ENCODE measurements at places on chromosomes 5 and 9. TPM values are rescaled to one million over a fixed set of nuclear protein-coding genes. Genes with fewer than 3 reads are reported as not detected.

The PAPPA gene
- total RNA-seq, result not detected

The TAF7 gene
- total RNA-seq, result 84.9 TPM

DNA sequence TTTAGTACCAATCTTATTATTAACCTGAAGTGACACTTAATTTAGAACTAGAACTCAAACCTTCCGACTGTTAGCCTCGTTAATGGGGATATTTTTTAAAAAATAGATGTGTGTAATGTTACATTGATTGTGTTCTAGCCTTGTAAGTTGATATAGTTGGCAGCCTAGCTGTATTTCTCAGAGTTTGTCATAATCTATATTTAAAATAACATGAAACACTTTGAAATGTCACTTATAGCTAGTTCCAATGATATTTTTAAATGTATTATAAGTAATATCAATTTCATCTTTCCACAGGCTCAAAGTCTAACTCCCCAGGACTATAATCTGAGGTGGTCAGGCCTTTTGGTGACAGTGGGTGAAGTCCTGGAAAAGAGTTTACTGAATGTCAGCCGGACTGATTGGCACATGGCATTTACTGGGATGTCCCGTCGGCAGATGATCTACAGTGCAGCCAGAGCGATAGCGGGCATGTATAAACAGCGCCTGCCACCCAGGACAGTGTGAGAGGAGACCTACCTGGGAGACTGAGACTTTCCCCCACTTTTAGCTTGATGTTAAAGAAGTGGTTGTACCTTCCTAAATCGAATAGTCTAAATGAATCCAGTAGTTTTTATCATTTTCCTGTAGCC is 34.1 kb downstream of the PRRC1 start:
- no peaks in the 10 kb centered on the region for H3K27me3 ChIP-seq
- no peak overlapping the region for H3K27ac ChIP-seq
- H3K36me3 ChIP-seq, result peaks cover 40% of the 10 kb centered on the region
- no peaks in the 10 kb centered on the region for H3K4me1 ChIP-seq

DNA sequence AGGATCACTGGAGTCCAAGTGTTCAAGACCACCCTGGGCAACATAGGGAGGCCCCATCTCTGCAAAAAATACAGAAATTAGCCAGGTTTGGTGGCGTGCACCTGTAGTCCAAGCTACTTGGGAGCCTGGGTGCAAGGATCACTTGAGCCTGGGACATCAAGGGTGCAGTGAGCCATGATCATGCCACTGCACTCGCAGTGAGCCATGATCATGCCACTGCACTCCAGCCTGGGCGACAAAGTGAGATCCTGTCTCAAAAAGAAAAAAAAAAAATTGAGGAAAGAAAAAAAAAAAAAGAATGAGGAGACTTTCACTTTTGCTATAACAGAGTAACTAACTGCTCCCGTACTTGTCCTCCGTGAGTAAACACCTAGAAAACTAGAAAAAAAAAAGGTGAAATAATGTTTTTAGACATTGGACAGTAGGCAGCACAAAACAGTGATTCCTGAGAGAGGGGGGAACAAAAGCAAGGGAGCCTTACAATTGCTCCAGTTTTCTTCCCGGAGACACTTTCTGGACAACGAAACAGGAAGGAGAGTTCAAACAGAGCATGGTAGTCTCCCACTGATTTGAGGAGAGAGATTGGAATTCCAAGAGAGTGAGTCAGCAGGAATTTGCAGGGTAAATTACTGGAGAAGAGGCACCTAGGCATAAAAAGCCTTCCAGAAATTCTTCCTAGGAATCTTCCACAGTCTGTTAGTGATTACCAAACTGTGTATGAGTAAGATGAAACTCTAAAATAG is 6.9 kb upstream of the ZBTB5 start:
- DNase-seq, result no peak
- no peaks in the 10 kb centered on the region for H3K36me3 ChIP-seq
- peak overlapping the region; percentile 46 for H3K27ac ChIP-seq
- H3K4me1 ChIP-seq, result no peaks in the 10 kb centered on the region
- H3K4me3 ChIP-seq, result peak overlapping the region; percentile 9
- H3K27me3 ChIP-seq, result no peaks in the 10 kb centered on the region

DNA sequence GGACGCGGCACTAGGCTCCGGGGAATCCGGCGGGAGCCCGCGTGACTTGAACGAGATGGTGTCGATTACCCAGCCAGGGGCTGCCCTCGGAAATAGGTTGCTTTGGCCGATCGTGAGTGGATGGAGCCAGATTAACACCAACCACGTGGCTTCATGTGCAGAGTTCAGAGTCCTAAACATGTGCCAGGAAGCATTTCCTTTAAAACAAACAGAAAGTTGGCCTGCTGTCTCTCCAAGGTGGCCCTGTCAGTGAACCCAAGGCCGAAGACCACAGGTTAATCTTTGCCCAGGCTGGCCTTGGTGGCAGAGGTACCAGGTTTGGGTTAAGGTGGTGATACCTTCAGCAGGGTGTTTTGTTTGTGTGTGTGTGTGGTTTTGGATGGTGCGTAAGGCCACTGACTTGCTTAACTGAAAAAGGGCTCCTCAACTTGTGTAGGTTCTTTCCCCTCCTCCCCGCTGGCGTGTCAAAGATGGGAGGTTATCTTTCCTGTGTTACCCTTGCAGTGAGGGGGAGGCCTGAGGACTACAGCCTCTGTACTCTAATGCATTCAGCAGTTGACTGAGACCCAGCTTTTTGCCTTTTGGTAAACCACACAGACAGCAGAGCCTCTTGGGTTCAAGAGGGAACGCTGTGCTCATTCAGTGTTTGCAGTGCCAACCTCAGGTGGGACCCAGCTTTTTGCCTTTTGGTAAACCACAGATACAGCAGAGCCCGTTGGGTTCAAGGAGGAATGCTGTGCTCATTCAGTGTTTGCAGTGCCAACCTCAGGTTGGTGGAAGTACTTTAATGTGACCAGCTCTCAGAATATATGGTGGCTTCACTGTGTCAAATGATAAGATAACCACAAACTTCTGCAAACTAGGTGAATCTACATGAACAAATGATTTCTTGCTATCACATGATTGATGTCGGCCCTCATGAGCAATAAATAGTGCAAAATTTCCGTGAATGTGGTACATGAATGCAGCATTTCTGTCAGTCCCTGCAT is 1.4 kb downstream of the IQGAP2 start:
- H3K27me3 ChIP-seq, result no peaks in the 10 kb centered on the region
- H3K4me1 ChIP-seq, result peaks cover 23% of the 10 kb centered on the region
- H3K36me3 ChIP-seq, result no peaks in the 10 kb centered on the region

DNA sequence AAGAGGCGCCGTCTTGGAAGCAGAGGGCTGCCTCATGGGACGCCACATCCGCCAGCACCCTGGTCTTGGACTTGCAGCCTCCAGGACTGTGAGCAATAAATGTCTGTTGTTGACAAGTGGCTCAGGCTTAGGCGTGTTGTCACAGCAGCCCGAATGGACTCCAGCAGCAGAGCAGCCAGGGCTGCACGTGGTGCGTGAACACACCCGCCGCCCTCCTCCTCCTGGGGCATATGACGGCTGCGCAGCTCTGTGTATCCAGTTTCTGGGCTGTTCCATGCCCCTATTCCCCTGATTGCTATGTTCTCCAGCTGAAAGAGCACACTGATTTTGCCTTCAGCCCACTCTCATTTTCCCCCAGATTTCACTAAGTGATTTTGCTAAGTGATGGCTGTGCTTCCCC is 36.0 kb upstream of the CLPTM1L start:
- H3K27ac ChIP-seq, result no peak overlapping the region
- H3K27me3 ChIP-seq, result no peaks in the 10 kb centered on the region
- H3K4me1 ChIP-seq, result peaks cover 19% of the 10 kb centered on the region

- DNase-seq, result no peak
- no peak overlapping the region for H3K27ac ChIP-seq
- H3K4me3 ChIP-seq, result no peak overlapping the region
- no peaks in the 10 kb centered on the region for H3K27me3 ChIP-seq
- no peaks in the 10 kb centered on the region for H3K4me1 ChIP-seq
Observed at GRCh38 chr9:94945197-94946144, 219.0 kb downstream of the AOPEP start.

DNA sequence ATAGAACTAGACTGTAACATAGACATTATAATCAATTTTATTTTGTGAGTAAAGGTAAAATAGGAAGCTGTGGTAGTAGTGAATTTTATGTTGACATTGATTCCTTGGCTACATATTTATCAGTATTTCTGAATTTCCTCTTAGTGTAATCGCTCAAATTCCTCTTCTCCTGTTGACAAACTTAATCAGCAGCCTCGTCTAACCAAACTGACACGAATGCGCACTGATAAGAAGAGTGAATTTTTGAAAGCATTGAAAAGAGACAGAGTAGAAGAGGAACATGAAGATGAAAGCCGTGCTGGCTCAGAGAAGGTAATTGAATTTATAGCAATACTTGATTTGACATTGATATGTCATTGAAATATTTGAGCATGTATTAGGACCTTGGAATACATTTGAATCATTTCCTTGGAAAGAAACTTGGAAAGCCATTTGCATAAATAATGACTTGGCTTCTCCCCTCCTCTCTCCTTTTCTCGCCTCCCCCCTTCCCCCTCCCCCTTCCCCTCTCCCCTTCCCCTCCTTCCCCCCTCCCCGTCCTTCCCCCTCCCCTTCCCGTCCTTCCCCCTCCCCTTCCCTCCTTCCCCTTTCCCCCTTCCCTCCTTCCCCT is 75.5 kb downstream of the GPBP1 start:
- H3K27me3 ChIP-seq, result no peaks in the 10 kb centered on the region
- no peak for DNase-seq
- peaks cover 57% of the 10 kb centered on the region for H3K36me3 ChIP-seq
- no peak overlapping the region for H3K4me3 ChIP-seq
- no peak overlapping the region for H3K27ac ChIP-seq

- H3K36me3 ChIP-seq, result no peaks in the 10 kb centered on the region
- no peaks in the 10 kb centered on the region for H3K27me3 ChIP-seq
- DNase-seq, result no peak
- no peak overlapping the region for H3K4me3 ChIP-seq
Observed at GRCh38 chr5:78886341-78887230, 98.5 kb downstream of the ARSB start.

- H3K4me3 ChIP-seq, result no peak overlapping the region
- H3K27me3 ChIP-seq, result no peaks in the 10 kb centered on the region
- H3K27ac ChIP-seq, result no peak overlapping the region
- H3K4me1 ChIP-seq, result no peaks in the 10 kb centered on the region
Observed at GRCh38 chr5:135069016-135069770, 35.2 kb upstream of the PITX1 start.

DNA sequence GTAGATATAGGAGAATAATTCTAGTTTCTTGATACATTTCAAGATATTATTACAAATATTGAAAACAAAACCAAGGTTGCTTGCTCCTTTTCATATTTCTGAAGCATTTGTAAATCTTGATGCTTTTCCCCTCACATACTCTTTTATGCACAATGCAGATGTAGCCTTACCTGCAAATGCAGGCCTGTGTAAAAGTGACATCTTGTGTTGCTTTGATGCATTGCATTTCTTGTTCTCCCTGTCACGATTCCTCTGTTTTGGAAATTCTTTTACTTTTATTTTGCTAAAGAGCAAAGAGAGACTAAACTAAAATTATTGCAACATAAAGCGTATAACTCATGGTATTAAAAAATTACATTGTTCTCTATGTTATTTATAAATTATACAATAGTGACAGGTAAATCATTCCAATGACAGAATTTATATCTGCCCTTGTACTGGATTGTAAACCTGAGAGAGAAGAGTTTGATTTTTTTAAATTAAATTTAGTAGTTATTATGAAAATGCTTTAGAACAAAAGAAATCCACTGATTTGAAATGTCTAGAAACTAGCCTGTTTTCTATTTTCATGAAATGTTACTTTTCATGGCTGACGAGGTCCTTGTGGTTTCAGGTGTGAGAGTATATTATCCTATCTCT is 970.0 kb downstream of the MAT2B start:
- DNase-seq, result no peak
- H3K4me3 ChIP-seq, result no peak overlapping the region
- H3K4me1 ChIP-seq, result no peaks in the 10 kb centered on the region
- H3K27me3 ChIP-seq, result no peaks in the 10 kb centered on the region

- H3K36me3 ChIP-seq, result peaks cover 8% of the 10 kb centered on the region
- no peak for DNase-seq
- H3K4me1 ChIP-seq, result no peaks in the 10 kb centered on the region
- no peak overlapping the region for H3K4me3 ChIP-seq
- no peak overlapping the region for H3K27ac ChIP-seq
- no peaks in the 10 kb centered on the region for H3K27me3 ChIP-seq
Observed at GRCh38 chr9:682633-683508, 158.6 kb upstream of the DMRT1 start.

DNA sequence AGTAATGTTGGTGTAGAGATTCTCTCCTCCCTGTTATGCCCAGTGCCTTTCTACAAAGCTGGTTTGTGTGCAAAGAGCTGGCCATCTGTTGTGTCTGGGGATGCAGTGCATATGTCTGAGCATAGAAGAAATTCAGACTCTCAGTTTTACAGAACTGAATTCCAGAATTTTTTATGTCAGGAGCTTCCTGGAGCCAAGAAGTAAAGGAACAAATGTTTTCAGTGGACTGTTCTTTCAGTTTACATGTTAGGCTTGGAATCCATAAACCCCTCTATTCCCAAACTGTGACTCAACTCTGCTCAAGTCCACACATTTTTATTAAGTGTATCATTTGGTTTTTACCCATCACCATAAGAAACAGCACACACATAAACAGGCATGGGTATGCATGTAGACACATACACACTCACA is 366.0 kb downstream of the BRINP1 start:
- H3K36me3 ChIP-seq, result no peaks in the 10 kb centered on the region
- H3K4me3 ChIP-seq, result no peak overlapping the region
- DNase-seq, result no peak
- H3K27me3 ChIP-seq, result no peaks in the 10 kb centered on the region
- no peak overlapping the region for H3K27ac ChIP-seq

- H3K27ac ChIP-seq, result no peak overlapping the region
- no peak for DNase-seq
- H3K27me3 ChIP-seq, result no peaks in the 10 kb centered on the region
- H3K4me1 ChIP-seq, result no peaks in the 10 kb centered on the region
- no peaks in the 10 kb centered on the region for H3K36me3 ChIP-seq
- no peak overlapping the region for H3K4me3 ChIP-seq
Observed at GRCh38 chr9:92494856-92495255, 12.6 kb upstream of the ASPN start.

GRCh38 chr9:7273575-7273974 is 515.8 kb downstream of the KDM4C start:
- H3K4me3 ChIP-seq, result no peak overlapping the region
- DNase-seq, result no peak
- no peak overlapping the region for H3K27ac ChIP-seq

DNA sequence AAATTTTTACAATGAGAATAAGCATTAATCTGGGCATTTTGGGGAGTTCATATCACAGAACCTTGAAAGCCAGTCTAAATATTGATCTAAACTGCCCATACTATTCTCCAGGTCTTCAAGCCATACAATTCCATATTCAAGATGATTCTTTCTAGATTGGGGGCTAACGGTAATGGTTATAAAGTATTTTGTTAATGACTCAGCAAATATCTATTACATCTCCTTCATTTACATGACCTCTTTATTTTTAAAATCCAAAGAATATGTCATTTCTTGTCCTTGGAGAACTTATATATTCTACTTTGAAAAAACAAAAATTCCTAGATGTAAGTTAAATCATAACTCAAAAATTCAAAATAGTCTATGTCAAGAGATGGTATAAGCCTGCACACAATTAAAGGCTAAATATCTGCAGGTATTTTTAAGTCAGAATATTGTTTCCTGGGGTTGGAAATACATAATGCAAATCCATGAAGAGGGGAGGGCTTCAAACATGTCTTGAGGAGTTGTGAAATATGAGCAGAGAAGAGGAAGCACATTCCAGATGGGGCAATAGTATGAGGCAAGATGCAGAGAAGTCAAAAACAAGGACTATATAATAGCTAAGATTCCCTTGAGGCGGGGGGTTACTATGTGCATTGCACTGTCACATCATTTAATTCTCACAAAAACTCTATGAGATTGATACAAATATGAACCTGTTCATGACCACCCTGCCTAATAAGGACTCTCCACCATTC is 526.4 kb downstream of the NR2F1-AS1 start:
- no peaks in the 10 kb centered on the region for H3K4me1 ChIP-seq
- no peaks in the 10 kb centered on the region for H3K36me3 ChIP-seq
- H3K27ac ChIP-seq, result no peak overlapping the region
